ENCODE measurements at places on chromosomes 1 and 21. TPM values are rescaled to one million over a fixed set of nuclear protein-coding genes. Genes with fewer than 3 reads are reported as not detected.

Gene PPP1R15B
- 46.3 TPM for total RNA-seq

Gene BCL2L15
- 0.09 TPM for total RNA-seq

Gene SLC9C2
- total RNA-seq: not detected

Gene TFF2
- total RNA-seq: 1.2 TPM

Gene ZNF683
- not detected for total RNA-seq

Gene NBPF4
- 0.88 TPM for total RNA-seq

Gene ARHGAP30
- total RNA-seq: not detected

Gene KRTAP12-2
- not detected for total RNA-seq

Gene CELA3B
- not detected for total RNA-seq

Gene SEMA4A
- 0.52 TPM for total RNA-seq

Gene ETNK2
- 21.9 TPM for total RNA-seq

Gene KCNQ4
- 1.4 TPM for total RNA-seq

Gene CRYAA
- total RNA-seq: not detected

Gene IRF6
- total RNA-seq: 27.3 TPM

Gene CD53
- not detected for total RNA-seq

Gene WNT4
- total RNA-seq: 0.79 TPM

Gene ATP6V1G3
- 4.7 TPM for total RNA-seq

Gene CCDC190
- total RNA-seq: not detected

Gene LRRC7
- total RNA-seq: 10.6 TPM

All from Caco-2 (cell line).